ENCODE measurements at places on chromosomes 3 and 15.

DNA sequence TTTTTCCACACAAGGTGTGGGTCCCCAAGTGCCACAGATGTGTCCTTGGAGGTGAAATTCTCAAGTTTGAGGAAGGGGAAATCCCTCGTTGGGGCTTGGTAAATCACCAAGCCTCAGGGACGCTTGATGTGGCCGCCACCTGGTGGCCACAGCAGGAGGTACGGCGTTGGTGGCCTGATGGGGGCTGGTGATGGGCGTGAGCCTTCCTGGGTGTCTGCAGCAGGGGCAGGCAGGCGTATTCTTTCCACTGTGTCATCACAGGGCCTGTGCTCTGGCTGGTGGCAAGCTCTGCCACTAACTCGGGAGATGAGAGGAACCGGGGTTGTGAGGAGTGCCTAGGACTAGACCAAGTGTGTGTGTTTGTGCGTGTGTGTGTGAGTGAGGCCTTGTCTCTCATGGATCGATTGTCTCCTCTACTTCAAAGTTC lies 4.2 kb downstream of the ACOX2 start:
- peak; percentile 71 for DNase-seq

DNA sequence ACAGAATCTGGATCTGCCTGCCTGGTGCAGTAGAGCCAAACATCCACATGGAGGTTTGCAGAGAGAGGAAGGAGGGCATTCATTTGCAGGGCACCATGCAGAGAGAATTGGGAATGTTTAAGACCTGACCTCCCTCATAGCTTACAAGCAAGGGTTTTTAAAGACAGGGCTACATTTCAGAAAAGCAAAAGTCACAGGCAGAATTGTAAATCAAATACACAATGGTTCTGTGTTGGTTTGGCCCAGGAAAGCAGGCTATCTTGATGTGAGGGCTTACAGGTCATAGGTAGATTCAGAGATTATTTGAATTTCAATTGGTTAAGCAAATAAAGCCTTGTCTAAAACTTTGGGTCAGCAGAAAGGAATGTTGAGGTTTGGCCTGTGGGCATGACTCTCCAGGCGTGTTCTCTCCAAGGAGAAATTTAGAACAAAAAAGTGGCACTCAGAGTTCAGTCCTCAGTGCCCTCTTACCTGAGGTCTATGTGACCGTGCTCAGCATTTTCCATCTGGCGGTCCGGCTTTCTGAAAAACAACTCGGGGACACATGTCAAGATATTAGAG lies 91.5 kb downstream of the CD47 start:
- no peak for DNase-seq

GRCh38 chr3:125212509-125213363 lies at the start of gene SLC12A8:
SLC12A8 (minus strand) TSS chr3:125212748; CDS start chr3:125211349, 1,399 bp downstream.
- DNase-seq = no peak

GRCh38 chr3:85781806-85782205 lies 823.0 kb downstream of the CADM2 start:
- peak; percentile 44 for DNase-seq

- no peak for DNase-seq
Observed at GRCh38 chr3:39849992-39850715, 40.7 kb downstream of the MYRIP start.

DNA sequence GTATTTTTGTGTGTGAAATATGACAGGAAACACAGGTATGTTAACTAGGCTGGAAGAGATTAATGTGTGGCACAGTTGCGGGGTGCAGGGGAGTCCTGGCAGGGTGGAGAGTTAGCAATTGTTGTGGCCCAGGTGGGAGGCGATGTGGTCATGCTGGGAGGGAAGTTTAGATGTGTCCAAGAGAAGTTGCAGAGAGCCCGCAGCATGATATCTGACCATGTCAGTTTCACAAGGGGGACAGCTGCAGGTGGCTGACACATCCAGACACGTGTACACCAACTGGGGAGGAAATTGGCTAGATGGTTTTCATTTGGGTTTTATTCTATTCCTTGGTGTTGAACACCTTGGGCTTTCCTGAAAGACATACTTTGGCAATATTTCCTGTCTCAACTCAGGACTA lies 172.8 kb upstream of the RGMA start:
- no peak for DNase-seq

GRCh38 chr3:153173758-153174516 lies 11.9 kb downstream of the RAP2B start:
- no peak for DNase-seq
